Large intestine (tissue), 12 donors: ENCODE measurements at places on chromosomes 6 and 20. TPM values are rescaled to one million over a fixed set of nuclear protein-coding genes. Genes with fewer than 3 reads are reported as not detected.

- no peak for DNase-seq
Measured at GRCh38 chr6:35370124-35370741, 27.9 kb downstream of the PPARD start.

- no peak for DNase-seq
Measured at GRCh38 chr6:45187836-45188235, 140.3 kb upstream of the RUNX2 start.

- DNase-seq = no peak
Measured at GRCh38 chr6:168384045-168385036, 56.6 kb upstream of the SMOC2 start.

LAMA5 gene
- polyA plus RNA-seq = 92.1 TPM

- DNase-seq = peak; percentile 17
Measured at GRCh38 chr6:143598466-143599080, 79.2 kb upstream of the PHACTR2 start.

SLC24A3 gene
- 9.9 TPM for polyA plus RNA-seq

FOXQ1 gene
- polyA plus RNA-seq = 4.9 TPM

- no peak for DNase-seq
Measured at GRCh38 chr6:30542404-30542725, 13.9 kb downstream of the GNL1 start.

- DNase-seq = peak; percentile 98
Measured at GRCh38 chr6:81938014-81938856, 185.8 kb upstream of the TENT5A start.

SCRT2 gene
- polyA plus RNA-seq = 0.01 TPM

RNF146 gene
- polyA plus RNA-seq = 48.2 TPM

DNA sequence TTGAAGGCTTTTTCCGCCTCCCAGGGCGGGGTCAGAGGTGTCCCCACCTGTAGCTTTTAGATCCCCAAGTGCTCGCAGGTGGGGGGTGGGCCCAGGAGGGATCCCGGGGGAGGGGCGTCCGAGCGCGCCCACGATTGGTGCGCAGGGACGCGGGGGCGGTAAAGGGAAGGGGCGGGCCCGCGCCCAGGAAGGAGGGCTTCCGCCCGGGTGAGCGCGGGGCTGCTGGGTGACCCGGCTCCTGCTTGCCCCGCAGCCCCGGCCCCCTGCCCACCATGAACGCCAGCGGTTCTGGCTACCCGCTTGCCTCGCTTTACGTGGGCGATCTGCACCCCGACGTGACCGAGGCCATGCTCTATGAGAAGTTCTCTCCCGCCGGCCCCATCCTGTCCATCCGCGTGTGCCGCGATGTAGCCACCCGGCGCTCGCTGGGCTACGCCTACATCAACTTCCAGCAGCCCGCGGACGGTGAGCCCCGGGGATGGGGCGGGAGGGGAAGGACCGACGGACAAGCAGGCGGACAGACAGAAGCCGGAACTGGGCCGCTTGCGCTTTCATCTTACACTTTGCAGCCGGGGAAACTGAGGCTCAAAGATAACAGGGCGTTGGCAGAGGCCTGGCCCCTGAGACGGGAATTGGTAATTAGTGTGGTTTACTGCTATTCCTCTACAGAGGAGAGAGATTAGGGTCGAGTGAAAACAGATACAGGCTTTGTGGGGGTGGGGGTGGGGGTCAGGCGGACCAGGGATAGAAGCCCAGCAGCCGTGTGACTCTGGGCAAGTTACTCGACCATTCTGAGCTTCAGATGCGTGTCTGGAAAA lies at the start of gene PABPC1L:
Gene PABPC1L (plus strand): TSS at position 189 of the 818 bp plus-strand sequence. CDS start 84 bp downstream, at position 273.
- peak; percentile 77 for DNase-seq

DNA sequence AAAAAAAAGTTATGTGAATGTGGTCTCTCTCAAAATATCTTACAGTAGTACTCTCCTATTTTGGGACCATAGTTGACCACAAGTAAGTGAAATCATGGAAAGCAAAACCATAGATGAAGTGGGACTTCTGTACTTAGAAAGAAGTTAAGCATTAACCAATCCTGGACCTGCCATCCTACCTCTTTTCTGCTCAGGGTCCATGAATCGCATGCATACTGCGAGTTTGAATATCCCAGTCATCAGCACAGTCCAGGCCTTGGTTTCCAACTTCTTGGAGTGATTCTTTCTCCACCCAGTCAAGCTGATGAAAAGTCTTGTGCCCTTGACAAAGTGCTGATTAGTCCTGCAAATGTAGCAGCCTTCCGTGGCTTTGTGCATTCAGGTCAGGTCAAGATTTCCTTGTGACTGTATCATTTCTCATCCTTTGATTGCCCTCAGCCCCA lies 46.0 kb downstream of the RNF217 start:
- DNase-seq = peak; percentile 62

METTL24 gene
- polyA plus RNA-seq = 3.4 TPM

DNA sequence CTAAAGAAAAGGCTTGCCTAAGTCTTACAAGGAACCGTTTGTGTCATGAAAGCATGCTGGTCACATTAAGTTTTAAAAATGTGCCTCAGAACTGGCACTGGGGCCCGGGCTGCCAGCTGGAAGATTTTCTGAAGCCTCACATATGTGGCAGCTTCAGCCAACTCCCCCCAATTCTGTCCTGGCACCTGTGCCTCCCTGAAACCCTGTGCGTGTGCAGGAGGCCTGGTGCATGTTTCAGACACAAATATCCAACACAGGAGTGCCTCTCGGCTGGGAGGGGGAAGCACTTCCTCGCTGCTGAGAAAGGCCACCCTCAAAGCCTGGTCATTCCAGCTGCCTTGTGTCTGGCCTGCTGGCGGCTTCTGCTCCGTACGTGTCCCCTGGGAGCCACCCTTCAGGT lies 188.5 kb upstream of the SNX9 start:
- DNase-seq = no peak

DNA sequence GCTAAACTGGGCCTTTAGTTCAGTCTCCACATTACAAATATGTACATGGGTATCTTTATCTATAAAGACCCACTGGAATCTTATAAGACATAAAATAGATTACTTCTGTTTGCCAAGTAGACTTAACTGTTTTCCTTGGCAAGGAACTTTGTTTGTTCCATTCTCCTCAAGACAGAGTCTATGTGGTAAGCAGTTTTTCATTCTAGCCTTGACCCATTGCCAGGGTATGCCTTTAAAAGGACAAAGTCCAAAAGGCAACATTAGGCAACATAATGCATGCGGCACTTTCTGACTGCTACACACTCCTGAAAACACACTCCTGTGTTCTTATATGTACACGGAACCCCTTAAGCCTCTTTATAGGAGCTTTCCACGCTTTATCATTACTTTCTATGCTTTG lies 20.4 kb downstream of the VNN1 start:
- DNase-seq = no peak

CTAGE9 gene
- 0.73 TPM for polyA plus RNA-seq

DNA sequence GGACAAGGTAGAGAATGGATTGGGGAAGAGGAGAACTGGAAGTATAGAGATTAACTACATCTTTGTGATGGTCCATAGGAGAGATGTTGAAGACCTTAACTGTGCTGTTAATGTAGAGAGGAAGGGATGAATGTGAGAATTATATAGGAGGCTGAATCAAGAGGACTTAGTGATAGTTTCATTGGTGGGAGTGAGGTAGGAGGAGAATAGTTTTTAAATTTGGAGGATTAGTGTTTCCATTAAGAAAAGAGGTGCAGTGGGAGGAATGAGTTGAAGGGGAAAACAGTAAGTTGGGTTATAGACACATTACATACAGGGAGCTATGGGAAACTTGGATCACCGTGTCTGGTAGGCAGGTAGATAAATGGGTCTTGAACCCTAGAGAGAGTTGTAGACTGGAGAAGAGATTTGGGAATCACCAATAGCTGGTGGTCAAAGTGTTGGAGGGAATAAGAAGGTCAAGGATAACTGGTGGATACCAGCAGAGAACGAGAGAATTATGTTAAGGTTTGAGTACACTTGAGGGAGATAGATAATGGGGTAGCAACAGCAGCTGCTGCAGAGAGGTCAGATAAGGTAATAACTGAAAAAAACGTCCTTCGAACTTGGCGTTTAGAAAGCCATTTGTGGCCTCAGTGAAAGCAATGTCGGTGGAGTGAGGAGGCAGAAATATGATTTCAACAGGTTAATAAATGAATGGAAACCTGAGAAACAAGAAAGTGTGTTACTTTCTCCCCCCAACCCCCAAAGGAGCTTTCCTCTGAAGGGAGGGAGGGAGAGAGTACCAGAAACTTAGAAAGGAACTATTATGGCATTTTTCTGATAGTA lies 3.1 kb downstream of the C6orf89 start:
- DNase-seq = no peak
